ENCODE measurements at places on chromosomes 6 and 20.

DNA sequence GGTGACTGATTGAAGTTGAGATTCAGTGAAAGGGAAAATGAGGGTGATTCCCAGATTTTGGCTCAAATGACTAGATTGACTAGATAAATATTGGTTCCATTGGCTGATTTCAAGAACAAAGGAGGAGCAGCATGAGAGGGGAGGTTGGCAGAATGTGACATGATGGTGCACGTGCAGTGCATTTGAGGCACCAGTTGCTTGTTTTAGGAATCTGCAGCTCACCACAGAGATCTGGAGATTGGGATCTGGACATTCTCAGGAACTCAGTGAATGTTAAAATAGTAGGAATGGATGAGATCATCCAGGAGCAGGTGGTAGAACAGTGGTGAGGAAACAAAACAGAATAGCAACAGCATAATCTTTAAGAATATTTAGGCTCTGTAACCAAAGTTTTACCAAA is 496.3 kb downstream of the DHX35 start:
- DNase-seq = no peak

GRCh38 chr6:147095316-147095715 is 108.9 kb upstream of the STXBP5 start:
- DNase-seq = no peak

GRCh38 chr6:108465098-108465495 is 95.6 kb upstream of the FOXO3 start:
- no peak for DNase-seq

GRCh38 chr6:13992417-13993055 is 67.8 kb downstream of the RNF182 start:
- no peak for DNase-seq

DNA sequence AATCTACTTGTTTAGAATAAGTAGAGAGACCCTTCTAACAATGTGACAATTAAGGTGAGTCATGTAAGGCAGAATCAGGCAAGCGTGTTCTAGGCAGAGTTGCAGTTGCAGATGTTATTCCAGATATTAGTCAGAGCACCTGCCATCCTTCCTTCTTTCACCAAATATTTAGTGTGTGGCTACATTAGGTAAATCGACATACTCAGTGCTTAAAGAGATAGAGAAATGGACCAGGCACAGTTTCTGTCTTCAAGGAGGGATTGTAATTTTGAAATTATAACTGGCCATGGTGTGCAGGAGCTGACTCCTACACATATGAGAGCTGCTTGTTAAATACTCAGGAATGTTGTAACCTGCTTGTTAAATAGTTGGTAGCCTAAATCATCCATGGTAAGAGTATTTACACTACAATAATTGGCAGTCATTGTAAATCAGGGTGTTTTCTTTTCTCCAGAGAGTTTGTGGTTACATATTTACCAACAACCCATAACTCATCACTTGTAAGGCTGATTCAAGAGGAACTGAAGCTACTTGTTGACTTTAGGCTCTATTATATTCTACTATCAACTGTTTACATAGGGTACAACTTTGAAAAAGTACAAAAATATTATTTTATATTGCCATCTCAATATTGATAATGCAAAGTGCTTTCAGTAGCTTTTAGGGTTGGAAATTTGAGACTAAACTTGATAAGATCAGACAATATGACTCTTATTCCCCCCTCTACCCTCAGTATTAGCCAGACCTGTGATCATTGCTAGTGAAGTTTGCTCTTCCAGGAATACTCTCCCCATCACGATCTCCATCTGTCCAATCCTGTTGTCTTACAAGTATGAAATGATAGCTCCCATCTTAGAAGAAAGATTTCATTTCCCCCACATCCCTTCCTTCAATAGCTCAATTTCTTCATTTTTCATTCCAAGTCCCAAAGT is 607.1 kb downstream of the COL12A1 start:
- DNase-seq = no peak

- DNase-seq = no peak
Observed at GRCh38 chr6:305371-306206, 13.3 kb downstream of the DUSP22 start.

DNA sequence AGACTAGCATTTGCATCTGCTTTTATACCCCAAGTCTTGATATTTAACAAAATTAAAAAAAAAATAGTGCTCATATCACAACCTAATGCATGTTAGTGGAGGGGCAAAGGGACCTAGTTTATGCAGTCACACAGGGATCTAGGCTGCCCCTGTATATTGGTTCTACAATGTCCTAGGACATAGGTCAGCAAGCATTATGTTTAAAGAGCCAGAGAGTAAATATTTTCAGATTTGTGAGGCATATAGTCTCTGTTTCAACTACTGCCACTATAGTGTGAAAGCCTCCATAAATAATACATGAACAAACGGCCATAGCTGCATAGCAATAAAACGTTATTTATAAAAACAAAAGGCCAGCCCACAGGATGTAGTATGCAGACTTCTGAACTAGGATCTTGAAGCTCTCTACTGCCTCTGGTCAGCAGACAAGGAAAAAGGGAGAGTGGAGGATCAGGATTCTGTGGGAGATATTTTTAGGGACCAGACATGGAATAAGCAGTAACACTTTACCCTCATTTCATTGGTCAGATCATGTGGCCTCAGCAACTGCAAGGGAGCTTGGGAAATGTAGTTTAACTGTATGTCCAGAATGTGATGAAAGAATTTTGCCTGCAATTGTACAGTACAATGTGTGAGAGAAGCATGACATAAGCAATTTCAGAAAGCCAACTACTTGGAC is 414.2 kb upstream of the SPTLC3 start:
- no peak for DNase-seq

- no peak for DNase-seq
Observed at GRCh38 chr6:26307850-26308249, 57.1 kb upstream of the BTN3A2 start.

DNA sequence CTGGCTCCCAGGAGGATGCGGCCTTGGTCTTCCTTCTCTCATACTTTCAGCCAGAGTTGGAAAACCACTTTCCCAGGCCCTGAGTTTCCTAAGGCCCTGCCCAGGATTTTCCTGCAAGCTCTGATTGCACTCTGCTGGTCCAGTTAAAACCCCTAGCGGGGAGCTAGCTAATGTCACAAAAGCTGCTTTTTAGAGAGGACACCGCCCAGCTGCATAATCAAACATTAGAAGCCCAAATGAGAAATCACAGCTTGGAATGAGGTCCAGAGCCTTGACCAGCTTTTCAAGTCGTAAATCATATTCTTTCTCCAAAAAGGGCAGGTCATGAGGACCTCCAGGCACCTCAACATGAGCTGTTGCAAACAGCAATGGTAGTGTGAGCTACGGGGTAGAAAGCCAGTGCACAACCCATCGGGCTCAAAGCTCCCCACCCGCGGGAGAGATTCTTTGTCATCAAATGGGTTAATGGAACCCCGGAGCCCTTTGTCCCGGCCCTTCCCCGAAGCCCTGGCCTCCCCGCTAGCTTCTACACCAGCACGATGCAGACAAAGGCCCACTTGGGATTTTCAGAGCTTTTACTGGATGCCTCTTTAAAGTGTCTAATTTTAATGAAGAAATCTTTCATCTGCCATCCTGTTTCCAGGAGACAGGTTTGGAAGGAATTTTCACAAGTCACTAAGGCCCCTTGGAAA is 134.0 kb downstream of the SCML4 start:
- no peak for DNase-seq

GRCh38 chr6:11343963-11344723 is 111.7 kb upstream of the NEDD9 start:
- DNase-seq = no peak

- no peak for DNase-seq
Observed at GRCh38 chr6:138988469-138988834, 399 bp upstream of the REPS1 start.

DNA sequence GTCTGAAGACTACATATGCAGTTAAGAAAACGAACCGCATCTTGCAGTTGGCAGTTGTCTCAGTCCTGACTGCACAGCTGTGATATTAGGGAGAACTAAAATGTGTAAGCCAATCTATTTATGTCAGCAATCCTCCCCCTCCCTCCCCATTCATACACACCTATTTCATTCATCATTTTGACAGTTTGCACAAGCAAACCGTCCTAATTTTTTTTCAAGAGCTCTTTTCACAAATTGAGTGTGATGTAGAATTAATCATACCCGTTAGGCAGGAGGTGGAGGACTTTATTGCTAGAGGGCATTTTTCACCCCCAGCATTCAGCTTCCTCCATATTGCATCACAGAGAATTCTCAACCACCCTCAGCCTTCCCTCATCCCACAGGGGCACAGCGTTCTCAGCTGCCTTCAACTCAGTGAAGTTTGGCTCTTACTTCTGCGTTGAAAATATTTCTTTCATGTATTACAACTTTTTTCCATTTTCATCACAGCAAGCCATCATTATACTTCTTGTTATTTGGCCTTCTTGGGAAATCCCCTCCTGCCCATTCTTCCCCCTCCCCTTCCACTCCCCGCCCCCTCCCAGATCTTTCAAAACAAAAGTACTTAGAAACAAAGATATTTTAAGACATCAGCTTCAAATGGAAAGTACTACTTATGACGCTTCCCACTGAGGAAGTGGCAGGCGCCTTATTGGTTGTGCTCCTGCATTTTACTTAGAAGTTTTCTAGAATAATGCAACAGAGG is 37.5 kb downstream of the NOX3 start:
- DNase-seq = no peak

GRCh38 chr20:12902992-12903391 is 105.8 kb upstream of the SPTLC3 start:
- DNase-seq = no peak
